ENCODE measurements at places on chromosomes 5 and 9. TPM values are rescaled to one million over a fixed set of nuclear protein-coding genes. Genes with fewer than 3 reads are reported as not detected.

Gene IL3
- not detected for total RNA-seq

Gene ANKRD34B
- 0.13 TPM for total RNA-seq

Gene FOXD4L4
- total RNA-seq: 0.04 TPM

Gene MARCOL
- not detected for total RNA-seq

Gene DCTN4
- 34.6 TPM for total RNA-seq

Gene HTR4
- total RNA-seq: not detected

Gene BASP1
- total RNA-seq: 18.1 TPM

Gene CD72
- total RNA-seq: 1.6 TPM

Gene NMUR2
- 0.18 TPM for total RNA-seq

Gene BTNL3
- not detected for total RNA-seq

Gene LCN12
- 0.44 TPM for total RNA-seq

Gene SNCAIP
- 10.3 TPM for total RNA-seq

Gene HAVCR2
- 4.3 TPM for total RNA-seq
